NCI-H2227 treated with DMSO at 0.1 percent for 48 hours (cell line): ENCODE measurements at places on chromosomes 1 and 21.

GRCh38 chr1:117709249-117709691 lies 103.4 kb downstream of the TENT5C start:
- no peak for DNase-seq

GRCh38 chr1:229013981-229014380 lies 256.9 kb upstream of the RAB4A start:
- DNase-seq = no peak

DNA sequence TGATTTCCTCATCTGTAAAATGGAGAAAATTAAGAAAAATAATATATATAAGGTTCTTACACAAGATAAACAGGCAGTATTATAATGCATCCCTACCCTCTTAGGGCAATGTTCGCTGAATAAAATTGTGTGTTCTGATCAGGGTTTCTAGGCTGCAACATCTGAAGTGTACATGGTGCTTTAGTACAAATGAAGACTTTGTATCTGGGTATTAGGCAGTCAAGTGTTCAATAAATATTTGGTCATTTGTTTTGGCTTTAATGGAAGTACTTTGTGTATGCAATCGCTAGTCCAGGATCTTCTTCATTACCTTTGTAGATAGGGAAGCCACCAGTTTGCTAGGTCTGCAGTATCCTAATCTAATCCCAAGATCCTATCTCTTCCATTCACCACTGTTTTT lies 28.1 kb downstream of the DNASE2B start:
- no peak for DNase-seq

- no peak for DNase-seq
Observed at GRCh38 chr1:2628933-2629626, 3.7 kb downstream of the MMEL1 start.

GRCh38 chr1:87464022-87464490 lies 135.4 kb downstream of the LMO4 start:
- no peak for DNase-seq
